T-helper 9 cell (primary cell): ENCODE measurements at places on chromosomes 6 and 20.

GRCh38 chr6:145863988-145864616 lies 49.5 kb upstream of the FBXO30 start:
- no peak for DNase-seq

GRCh38 chr6:132865829-132866228 lies 51.5 kb downstream of the RPS12 start:
- no peak for DNase-seq

DNA sequence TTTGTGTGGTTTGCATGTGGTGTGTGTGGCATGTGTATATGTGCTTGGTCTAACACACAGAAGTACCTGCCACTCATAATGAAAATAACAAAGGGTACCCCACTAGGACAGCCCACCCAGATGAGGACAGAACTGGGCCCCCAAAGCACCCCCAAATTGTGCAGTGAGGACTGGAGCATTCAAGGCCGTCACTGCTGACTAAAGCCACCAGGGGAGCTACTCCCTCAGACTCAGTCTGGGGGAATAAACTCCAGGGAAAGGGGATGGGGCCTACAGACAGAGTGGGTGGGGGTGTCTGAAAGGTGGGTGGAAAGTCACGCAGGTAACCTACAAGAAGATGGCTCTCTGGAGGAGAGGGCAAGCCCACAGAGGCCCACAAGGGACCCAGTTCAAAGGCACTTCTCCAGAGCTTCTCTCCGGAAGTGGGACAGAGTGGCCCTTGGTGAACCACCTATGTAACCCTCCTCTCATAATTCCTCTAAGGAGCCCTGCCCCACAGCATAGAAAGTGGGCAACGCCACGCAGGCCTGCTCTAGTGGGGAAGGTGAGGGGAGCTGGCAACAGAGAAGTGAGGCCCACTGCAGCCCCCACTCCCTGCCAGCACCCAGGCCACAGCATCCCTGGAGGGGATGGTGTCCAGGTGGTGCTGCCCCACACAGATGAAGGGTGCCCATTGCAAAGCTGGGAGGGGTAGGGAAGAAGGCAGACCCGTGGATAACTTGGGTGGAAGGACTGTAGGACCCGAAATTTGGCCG lies 122.8 kb upstream of the MAFB start:
- no peak for DNase-seq

- DNase-seq: no peak
These were observed 29.1 kb downstream of the MRAP2 start for GRCh38 chr6:84062519-84063154.

DNA sequence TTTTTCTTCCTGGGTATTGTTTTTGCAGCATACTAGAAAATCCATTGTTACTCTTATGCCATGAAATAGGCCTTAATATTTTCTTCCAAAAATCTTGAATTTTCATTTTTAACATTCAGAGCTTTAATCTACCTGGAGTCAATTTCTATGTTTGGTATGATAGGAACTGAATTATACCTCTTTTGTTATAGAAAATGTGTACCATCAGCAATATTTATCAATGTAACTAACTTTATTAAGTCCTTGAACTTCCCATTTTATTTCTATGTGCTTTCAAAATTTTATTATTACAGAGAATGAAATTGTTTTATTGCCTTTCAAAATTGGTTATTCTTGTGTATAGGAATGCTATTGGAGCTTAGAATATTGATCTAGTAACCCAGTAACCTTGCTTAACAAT lies 68.2 kb downstream of the PLCB1 start:
- no peak for DNase-seq

GRCh38 chr6:20212392-20213111 lies at the start of gene MBOAT1:
TSS of gene MBOAT1 (minus strand) at chr6:20212469. CDS start at chr6:20212234, 235 bp downstream.
- DNase-seq: peak; percentile 47

- no peak for DNase-seq
These were observed 4.8 kb upstream of the TUBB2B start for GRCh38 chr6:3232017-3232945.

- DNase-seq: no peak
These were observed 19.0 kb downstream of the CEP85L start for GRCh38 chr6:118632359-118632758.

- no peak for DNase-seq
These were observed 44.6 kb upstream of the SEC63 start for GRCh38 chr6:108002365-108003221.

DNA sequence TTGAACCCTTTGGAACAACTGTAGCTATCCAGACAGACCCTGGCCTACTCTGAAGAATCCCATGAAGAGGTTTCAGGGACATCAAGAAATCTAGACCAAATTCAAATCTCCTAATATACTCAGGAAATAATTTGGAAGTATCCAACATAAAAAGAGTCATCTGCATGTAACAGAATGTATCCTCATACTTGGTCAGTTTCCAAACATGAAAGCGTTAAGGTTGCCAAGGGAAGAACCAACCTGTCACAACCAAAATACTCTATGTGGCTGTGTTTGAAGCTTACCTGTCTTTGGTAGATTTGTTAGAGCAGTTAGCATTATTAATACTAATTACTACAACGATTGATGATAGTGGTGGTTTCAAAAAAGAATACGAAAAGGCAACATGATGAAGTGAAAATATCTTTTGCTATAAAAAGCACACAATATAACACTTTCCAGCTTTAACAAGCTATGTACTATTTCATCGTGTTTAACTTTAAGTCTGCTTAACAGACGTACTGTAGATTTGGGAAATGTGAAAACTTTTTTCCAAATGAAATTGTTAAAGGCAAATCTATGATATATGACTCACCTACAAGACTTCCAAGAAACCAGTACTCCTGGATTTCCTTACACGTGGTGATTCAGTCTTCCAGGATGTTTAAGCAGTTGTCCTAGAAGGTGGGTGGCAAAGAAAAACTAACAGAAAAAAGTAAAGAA lies 46.6 kb upstream of the ENPP1 start:
- DNase-seq: no peak

DNA sequence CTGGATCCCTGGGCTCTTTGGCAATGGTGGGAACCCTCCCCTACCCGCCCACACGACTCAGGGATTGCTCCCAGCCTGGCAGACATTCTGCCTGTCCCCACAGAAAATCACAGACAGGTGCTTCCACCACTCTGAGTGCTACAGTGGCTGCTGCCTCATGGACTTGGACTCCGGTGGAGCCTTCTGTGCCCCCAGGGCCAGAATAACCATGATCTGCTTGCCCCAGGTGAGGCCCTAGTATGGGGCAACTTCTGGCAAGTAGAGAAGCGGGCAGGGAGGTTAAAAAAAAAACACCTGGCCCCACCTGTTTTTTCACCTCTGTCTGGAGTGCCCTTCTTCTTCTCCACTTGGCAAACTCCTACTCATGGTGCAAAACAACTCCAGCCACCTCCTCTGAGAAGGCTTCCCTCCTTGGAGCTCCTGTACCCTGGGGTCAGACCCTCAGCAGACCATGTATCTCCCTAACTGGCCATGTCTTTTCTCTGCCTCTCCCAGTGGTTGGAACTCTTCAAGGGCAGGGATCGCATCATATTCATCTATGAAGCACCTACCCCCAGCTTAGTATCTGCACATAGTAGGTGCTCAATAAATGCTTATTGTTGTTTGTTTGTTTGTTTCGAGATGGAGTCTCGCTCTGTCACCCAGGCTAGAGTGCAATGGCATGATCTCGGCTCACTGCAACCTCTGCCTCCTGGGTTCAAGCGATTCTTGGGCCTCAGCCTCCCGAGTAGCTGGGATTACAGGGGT lies 1.1 kb downstream of the CLPSL2 start:
- no peak for DNase-seq

DNA sequence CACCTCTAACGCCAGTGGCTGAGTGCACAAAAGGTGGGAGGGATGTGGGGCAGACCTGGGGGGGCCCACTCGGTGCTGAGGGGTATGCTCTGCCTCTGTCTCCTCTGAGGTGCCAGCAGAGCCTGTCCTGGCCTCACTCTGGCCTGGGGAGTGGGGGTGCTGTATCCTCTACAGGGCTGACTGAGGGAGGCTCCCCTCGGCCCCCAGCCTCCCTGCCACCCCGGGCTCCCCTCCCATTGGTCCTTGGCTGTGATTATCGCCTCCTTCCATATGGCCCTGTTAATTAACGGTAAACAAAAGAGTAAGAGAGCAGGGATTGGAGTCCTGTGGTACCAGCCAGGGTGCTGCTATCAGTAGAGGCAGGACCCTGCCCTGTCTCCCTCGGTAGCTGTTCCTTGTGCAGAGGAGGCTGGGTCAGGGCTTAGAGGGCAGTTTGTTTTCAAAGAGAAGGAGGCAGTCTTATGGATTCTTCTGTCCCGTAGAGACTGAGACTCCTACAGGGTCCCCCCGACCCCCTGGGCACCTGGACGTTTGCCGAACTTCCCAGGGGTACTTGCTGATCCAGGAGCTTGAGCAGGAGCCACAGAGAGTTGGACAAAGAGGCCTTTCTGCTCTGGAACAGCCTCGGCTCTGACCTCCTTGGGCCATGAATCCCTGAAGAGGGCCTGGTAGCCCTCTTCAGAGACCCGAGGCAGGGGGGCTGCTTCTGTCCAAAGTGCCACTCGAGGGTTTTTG lies 1.8 kb downstream of the MYT1 start:
- no peak for DNase-seq

DNA sequence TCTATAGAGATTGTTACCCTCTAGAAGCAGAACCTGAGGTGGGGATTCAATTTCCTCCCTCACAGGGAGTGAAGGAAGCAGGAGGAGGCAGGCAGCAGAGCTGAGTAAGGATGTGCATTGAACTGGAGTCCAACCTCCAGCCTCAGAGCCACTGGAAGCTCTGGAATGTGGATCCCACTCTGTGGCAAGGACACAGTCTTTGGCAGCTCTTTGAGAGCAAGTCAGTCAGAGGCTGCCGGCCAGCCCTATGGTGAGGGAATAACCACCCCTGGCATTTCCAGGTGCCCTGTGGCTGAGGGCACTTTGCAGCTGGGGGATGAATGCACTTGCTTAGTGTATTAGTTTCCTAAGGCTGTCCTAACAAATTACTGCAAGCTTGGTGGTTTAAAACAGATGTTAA lies 37.2 kb downstream of the EBF4 start:
- DNase-seq: no peak

GRCh38 chr6:2916158-2916925 lies 13.2 kb upstream of the SERPINB9 start:
- no peak for DNase-seq

- no peak for DNase-seq
These were observed 366.3 kb downstream of the CDKAL1 start for GRCh38 chr6:20900389-20901160.

- DNase-seq: no peak
These were observed 26.8 kb downstream of the PPP1R14C start for GRCh38 chr6:150169609-150170008.

DNA sequence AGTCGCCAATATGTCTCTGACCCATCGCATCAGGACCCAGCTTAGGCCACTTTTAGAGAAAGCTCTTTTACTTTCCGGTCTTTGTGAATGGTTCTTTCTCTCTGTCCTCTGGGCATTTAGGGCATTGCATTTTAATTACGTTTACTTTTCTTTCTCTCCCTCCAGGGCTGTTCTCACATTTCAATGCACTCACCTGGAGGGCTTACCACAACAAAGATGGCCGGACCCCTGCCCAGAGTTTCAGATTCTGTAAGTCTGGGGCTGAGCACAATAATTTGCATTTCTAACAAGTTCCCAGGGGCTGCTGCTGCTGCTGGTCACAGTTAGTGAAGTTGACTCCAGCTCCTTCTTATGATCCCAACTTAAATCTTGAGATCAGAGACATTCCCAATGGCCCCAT lies 3.0 kb downstream of the ANKRD66 start:
- no peak for DNase-seq

GRCh38 chr20:58361481-58362205 lies 27.4 kb upstream of the VAPB start:
- no peak for DNase-seq

GRCh38 chr20:54227241-54227640 lies 19.4 kb downstream of the PFDN4 start:
- DNase-seq: no peak

GRCh38 chr6:122207794-122208193 lies 191.7 kb upstream of the HSF2 start:
- DNase-seq: no peak

DNA sequence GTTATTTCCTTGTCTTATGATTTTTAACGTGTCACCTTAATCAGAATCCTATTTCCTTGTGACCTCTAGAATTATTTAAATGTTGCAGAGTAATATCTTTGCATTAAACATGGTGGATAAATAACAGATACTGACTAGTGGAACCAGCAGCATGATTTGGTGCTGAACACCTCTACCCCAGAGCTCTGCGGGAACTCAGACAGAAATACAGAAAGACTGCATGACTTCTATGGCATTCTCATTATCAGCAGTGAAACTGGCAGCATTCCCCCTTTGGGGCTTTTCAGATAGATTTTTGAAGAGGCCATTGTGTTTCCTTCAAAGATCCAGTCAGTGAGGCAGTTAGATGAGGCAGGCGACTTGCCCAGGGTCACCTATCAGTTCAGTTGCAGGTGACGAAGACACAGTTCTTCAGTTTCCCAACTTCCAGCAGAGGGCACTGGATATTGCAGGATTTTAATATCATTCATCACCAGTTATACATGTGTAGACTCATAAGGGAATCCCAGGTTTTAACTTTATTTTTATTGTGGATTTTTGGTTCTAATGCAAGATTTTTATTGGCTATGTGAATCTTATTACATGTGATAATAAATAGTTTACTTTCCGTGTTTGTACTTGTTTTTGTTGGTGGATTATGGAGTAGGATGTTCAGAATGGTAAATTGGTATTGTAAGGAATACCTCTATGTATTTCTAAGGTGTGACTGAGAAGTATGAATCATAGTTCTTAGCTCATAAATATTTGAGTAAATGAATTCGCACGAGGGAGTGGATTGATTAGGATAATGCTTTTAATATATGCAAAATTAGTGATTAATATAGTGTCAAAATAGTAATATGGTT lies 81.3 kb downstream of the AFDN start:
- no peak for DNase-seq

- no peak for DNase-seq
These were observed 90.2 kb downstream of the DST start for GRCh38 chr6:56552187-56553130.

DNA sequence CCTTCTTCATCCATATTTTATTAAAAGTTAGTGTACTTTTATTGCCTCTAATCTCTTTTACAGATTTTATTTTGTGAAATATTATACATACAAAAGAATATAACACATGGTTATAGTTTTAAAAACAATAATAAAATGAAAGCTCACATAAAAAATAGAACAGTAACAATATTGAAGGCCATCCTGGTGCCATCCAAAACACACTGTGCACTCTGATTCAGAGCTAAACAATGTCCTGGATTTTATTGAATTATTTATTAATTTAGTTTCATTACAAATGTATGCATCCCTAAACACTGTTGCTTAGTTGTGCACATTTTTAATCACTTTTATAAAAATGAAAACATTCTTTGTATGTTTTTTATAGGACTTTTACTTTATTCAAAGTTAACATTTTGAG lies 32.9 kb downstream of the RNF217 start:
- DNase-seq: no peak

- no peak for DNase-seq
These were observed 219.3 kb upstream of the THBS2 start for GRCh38 chr6:169472786-169473416.

- DNase-seq: no peak
These were observed 62.8 kb downstream of the FBXO5 start for GRCh38 chr6:152920016-152920415.

GRCh38 chr6:17042422-17043147 lies 59.3 kb upstream of the STMND1 start:
- DNase-seq: no peak
